ENCODE measurements at places on chromosomes 3 and 15.
A peak's percentile ranks its signal among the peaks of the same experiment; 100 is the strongest.

DNA sequence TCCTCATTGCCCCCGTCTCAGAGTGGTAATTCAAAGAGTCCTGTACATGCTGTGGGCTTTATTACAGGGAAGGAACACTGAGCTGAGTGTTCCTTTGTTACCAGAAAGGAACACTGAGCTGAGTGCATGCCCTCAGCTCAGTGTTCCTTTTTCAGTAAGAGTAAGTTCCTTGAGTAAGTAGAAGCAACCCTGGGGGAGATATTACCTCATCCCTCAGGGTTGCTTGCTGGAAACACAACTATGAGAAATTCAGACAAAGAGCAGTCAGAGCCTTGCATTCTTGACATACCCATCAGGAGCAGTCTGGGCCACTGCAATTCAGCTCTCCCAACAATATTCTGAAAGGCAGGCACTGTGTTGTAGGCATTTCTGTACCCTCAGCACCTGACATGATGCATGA, 17.0 kb downstream of the CHRM5 start:
- DNase-seq, result no peak

- no peak for DNase-seq
Measured at GRCh38 chr3:142027300-142027699, 122.0 kb downstream of the TFDP2 start.

- peak; percentile 49 for DNase-seq
Measured at GRCh38 chr3:126654571-126655383, at the start of gene TXNRD3. Gene TXNRD3, minus strand, starts transcription at chr3:126655124.

DNA sequence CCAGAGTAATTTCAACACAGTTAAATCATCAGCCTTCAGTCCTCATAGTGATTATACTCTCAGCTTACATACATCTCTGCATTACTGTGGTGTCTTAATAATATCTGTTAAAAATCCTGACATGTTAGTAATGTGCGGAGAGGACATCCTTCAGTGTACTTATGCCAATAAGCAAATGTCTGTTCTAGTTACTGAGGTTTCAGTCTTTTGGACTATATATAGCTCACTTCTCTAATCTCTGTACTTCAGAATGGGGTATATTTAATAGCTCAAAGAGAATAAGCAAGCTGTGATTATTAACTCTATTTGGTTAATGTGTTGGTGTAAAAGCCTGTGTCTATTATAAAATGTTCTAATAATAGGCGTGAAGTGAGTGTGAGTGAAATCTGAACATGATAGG, 28.9 kb upstream of the OSTN start:
- no peak for DNase-seq

GRCh38 chr3:64921281-64922065, 233.7 kb upstream of the ADAMTS9 start:
- no peak for DNase-seq

GRCh38 chr15:84755736-84756527, 7.5 kb downstream of the ZNF592 start:
- no peak for DNase-seq

Measured in pons (tissue), 1 donor.